ENCODE measurements at places on chromosomes 2 and 18.

GRCh38 chr2:198916548-198917080 lies 541.1 kb downstream of the SATB2 start:
- DNase-seq: no peak

DNA sequence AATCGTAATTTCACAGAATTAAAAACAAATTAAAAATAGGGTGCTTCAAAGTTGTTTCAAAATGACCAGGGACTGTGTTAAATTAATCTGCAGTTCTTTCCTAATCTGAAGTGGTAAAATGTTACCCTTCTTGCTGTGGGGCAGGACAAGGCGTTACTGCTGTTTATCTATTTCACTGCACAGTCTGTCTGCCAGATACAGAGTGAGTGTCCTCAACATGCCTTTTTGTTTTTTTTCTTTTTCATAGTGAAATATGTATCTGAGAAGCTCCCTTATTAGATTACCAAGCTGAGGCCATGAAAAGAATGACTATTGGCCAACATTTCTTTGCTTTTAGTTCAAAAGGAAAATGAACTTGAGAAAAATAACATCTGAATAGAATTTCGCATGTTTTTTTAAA lies 38.0 kb downstream of the KCTD1 start:
- peak; percentile 62 for DNase-seq

GRCh38 chr2:97645112-97645694 lies 659 bp upstream of the COX5B start:
- peak; percentile 58 for DNase-seq

DNA sequence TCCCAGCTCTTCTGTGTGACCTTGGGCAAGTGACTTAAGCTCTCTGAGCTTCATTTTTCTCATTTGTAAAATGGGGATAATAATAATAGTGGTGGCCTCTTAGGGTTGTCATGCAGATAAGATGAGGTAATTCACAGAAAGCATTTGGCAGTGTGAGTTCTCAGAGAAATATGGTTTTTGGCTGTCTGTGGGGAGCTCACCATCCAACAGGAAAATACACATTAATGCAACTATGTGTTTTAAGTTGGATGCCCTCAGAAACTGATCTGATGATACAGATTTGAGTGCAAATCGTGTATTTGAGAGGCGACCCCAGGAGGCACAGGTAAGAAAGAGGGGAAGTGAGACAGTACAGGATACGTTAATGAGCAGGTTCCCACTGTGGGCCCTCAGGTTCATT lies 56.1 kb upstream of the SPRED2 start:
- no peak for DNase-seq

DNA sequence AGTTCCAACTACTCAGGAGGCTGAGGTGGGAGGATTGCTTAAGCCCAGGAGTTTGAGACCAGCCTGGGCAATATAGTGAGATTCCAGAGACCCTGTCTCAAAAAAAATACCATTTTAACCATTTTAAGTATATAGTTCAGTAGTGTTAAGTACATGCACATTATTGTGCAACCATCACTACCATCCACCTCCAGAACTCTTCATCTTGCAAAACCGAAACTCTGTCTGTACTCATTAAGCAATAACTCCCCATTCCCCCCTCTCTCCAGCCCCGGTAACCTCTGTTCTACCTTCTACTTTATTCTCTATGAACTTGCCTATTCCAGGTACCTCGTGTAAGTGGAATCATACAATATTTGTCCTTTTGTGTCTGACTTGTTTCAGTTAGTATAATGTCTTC lies 86.4 kb downstream of the GFPT1 start:
- peak; percentile 31 for DNase-seq

DNA sequence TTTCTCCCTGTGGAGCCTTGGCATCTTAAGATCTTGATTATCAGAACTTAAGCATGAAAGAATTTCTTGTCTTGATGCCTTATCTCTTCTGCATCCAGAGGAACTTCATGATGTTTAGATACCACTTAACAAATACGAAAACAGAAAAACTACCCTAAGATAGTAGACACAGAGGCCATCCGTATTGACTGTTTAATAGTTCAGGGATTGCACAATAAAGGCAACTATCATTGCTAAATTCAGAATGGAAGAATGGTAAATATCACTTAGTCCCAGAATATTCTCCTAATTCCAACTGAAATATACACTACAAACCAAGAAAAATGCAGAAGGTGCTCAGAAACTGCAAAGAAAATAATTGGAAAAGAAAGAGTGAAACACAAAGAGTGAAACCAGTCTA lies 214.6 kb upstream of the VWC2L start:
- DNase-seq: no peak

- no peak for DNase-seq
Observed at GRCh38 chr18:79680891-79681339, 1.3 kb downstream of the CTDP1 start.

DNA sequence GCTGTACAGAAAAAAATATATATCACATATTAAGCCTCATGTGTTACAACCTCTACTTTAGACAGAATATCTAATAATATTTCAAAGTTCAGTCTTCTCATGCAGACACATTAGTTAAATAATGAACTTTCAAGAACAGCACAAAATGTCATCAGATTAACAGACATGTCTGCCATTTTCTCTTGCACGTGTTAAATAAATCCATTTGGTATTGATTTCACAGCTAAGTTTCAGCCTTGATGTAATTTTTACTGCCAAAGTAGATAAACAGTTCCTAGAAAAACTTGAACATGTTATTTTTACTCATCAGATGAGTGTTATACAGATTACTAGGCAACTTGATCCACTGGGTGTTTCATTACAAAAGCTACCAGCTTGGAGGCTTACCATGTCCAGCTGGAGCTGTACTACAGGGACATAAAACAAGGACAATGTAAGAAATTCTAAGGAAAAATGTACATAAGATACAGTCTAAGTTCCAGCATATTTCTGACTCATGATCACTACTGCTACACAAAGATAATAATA lies 290.7 kb upstream of the DDX18 start:
- no peak for DNase-seq

DNA sequence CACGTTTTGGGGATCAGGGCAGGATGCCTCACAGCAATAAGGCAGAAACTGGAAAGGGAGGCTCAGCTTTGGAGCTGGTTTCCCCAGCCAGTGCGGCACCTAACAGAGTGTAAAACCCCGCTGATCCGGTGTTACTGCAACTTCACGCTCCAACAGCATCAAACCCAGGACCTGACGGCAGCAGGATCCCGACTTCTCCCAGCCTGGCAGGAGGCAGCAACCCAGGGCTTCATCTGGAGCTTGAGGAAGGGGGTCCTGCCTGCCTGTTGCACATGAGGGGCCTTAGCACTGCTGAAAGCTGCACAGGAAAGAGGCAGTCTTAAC lies 209.8 kb downstream of the MGAT5 start:
- DNase-seq: no peak

DNA sequence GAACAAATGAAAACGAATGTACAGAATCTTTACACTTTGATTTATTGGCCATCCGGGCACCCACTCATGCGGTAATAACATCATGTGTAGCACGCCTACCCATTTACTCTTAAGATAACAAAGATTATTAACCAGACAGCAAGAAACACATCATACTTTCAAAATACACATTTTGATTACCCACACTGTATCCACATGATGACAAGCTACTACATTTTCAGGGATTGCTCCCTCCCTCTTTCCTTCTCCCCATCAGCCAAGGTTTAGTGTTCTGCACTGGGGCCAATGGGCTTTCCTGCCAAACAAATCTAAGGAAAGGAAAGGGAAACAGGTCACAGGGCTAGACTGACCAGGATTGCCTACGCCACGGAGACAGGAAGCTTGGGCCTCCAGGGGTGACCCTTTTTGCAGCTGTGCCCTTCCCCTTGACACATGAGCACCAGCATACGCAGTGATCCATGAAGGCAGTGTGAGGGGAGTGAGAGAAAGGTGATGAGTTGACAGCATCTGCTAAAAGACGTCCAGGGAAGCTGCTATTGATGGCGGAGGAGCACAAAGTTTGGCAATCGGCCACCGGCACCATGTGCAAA lies 76.5 kb downstream of the ZNF521 start:
- DNase-seq: no peak

DNA sequence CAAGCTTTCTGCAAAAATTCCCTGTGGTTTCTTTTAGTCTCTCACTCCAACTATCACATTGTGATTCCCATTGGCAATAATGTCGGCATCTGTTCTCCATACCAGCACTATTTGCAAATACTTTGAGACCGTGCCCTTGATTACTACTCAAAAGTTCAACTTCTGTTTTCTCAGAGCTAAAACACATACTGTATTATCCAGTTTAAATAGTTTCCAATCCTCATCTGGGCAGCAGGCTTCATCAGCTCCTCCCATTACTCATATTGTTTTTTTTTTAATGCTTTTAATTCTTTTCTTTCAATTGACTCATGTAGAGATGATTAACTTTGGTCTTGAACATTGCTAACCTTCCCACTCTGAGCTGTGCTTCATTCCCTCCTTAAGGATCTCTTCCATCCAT lies 135.8 kb downstream of the METTL8 start:
- no peak for DNase-seq

DNA sequence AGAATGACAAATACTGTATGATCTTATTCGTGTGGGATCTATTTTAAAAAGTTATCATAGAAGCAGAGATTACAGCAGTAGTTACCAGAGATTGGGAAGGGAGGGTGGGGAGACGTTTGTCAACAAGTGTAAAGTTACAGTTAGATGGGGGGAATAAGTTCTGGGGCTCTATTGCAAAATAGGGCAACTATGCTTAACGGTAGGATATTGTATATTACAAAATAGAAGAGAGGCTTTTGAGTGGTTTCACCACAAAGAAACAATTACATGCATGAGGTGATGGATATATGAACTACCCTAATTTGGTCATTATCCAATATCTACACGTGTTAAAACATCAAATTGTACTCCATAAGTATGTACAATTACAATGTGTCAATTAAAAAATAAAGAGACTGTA lies 123.4 kb upstream of the NOSTRIN start:
- peak; percentile 54 for DNase-seq

DNA sequence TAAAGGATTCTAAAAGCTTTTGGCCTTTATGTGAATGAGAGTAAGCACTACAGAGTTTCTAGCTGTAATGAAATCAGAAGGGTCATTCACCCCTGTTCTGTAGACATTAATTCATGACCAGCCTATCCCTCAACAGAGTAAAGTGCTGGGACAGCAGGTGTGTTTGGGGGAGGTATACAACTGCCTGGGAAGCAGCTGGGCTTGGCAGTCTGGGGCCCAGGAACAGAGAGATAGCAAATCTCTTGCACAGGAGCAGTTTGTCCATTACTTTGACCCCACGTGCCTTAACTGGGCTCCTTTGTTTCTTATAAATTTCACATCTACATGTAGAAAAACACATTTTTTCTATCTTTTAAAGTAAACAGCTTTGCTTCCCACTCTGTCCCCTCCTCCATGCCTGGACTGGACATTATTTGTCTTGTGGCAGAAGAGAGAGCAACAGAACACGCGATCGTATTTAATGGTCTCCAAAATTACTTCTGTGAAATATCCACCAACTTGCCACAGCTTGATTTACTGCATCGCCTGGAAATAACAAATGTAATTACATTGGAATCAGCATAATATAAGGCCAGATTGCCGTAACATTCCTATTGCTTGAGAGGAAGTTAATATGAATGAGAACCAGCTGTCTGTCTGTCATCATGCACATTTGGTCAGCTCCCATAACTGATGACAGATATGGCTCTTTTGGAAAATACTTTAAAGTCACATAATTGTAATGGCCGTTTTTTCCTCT lies 263.8 kb downstream of the RBM43 start:
- no peak for DNase-seq

GRCh38 chr2:219969508-219969907 lies 342.1 kb downstream of the SLC4A3 start:
- no peak for DNase-seq

GRCh38 chr2:213491376-213491775 lies 207.1 kb downstream of the SPAG16 start:
- DNase-seq: no peak

- DNase-seq: no peak
Observed at GRCh38 chr2:218832520-218832919, 917 bp upstream of the PRKAG3 start.

DNA sequence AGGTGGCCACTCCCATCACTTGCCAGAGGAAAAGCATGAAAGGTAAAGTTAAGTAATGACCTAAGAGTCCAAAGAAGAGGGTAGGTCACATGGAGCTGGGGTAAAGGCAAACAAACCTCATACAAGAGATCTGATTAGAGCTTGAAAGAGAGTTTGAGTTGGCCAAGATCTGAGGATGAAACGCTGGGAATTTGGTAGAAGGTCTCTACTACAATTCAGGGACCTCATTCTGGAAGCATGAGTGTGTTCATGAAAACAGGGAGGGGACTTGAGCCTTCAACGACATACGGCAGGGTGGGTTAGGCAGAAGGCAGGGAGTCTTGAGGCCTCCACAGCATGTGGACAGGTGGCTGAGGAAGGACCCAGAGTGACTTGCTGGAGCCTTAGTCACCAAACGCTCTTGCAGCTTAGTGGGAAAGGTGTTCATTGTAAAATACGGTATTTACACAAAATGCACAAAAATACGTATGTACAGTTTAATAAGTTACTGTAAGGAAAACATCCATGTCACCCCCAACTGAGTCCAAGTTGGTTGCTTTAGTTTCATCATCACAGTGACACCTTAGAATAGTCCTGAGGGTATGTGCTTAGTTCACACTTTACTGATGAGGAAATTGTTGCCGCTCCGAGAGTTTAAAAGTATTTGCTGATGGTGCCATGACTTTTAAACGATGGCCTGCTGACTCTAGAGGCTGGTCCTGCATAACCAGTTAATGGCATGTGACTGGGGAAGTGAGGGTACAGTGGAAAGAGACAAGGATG lies 5.0 kb upstream of the FARP2 start:
- no peak for DNase-seq

Data from hematopoietic multipotent progenitor cell treated with erythropoietin and hydrocortisone succinate and interleukin-3 and kit ligand, for 4 days (in vitro differentiated cells).